NCI-H226 (cell line): ENCODE measurements at places on chromosomes 1 and 21.

DNA sequence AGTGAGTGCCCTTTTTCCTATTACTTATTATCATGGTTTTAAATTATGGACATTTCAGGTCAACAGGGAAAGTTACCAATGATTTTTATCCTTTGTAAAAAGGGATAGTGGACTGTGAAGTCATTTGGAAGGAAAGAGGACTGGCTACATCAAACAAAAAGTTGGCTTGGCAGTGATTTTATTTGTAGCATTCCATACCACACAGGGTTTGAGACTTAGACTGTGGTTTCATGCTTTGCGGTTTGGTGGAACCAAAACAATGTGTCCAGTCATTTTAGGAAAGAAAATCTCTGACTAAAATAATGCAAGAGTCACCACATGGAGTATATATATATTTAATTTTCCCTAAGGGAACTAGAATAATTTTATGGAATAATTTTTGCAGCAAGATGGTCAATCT is 239.5 kb downstream of the HMCN1 start:
- peak; percentile 62 for DNase-seq

GRCh38 chr21:40047211-40047610 is 180.0 kb downstream of the PCP4 start:
- DNase-seq, result no peak

DNA sequence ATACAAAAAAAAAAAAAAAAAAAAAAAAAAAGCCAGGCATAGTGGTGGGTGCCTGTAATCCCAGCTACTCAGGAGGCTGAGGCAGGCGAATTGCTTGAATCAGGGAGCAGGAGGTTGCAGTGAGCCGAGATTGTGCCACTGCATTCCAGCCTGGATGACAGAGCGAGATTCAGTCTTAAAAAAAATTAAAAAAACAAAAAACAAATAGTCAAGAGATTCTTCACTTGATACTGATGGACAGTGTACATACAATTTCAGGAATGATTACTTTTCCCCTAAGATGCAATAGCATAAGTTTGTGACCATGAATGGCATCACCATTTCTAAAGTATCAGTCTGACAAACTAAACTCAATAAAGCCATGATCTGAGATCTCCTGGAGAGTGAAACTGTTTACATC is 60.8 kb upstream of the IVNS1ABP start:
- no peak for DNase-seq

DNA sequence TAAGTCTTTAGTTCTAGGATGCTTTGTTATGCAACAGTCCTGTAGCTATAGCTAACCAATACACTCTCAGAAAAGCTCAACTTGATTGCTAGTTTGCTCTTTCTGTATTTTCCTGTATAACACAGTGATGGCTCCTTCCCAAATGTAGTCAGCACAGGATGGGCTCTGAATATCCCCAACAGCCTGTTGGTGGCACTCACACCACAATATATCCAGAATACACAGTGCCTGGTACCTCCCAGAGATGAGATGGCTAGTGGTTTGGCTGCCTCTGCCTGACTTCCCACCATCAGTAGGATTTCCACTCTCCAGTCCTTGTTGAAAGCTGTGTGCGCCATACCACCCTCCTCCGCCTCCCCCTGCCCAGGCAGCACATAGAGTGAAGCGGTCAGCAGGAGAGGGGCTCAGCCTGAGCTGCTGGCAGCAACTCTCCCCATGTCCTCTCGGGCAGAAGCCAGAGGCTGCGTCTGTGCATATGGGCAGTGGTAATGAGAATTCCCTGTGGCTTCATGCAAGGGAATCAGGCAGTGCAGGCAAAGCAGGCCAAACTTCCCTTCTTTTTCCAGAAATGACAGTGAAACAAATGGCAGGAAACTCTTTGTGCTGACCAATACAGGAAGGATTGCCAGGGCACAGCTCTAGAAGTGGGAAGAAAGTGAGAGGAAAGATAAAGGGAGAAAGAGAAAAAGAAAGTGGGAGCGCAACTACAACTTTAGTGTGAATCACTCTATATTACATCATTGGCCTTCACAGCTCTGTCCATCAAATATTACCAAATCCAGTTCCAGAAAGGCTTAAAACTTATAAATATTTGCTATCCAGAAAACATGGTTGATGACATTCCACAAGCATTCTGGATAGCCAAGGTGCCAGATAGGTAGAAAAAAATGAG is 49.7 kb downstream of the LMX1A start:
- DNase-seq, result no peak

DNA sequence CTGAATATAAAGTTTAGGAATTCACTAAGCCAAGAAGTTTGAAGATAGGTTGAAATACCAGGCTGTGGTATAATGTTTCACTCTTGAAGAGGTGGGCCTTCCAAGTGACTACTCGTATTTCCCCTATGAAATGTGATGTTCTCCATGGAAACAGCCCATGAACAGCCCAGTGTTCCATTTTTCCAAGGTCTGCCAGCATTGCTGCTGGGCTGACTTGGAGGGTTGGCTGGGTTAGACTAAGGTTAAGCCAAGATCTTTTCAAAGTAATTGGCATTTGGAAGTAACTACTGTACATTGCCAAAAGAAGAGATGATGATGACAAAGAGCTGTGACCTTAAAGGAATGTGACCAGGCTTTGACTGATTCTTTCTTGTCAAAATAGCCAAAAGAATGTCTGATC is 73.8 kb downstream of the RPE65 start:
- no peak for DNase-seq

DNA sequence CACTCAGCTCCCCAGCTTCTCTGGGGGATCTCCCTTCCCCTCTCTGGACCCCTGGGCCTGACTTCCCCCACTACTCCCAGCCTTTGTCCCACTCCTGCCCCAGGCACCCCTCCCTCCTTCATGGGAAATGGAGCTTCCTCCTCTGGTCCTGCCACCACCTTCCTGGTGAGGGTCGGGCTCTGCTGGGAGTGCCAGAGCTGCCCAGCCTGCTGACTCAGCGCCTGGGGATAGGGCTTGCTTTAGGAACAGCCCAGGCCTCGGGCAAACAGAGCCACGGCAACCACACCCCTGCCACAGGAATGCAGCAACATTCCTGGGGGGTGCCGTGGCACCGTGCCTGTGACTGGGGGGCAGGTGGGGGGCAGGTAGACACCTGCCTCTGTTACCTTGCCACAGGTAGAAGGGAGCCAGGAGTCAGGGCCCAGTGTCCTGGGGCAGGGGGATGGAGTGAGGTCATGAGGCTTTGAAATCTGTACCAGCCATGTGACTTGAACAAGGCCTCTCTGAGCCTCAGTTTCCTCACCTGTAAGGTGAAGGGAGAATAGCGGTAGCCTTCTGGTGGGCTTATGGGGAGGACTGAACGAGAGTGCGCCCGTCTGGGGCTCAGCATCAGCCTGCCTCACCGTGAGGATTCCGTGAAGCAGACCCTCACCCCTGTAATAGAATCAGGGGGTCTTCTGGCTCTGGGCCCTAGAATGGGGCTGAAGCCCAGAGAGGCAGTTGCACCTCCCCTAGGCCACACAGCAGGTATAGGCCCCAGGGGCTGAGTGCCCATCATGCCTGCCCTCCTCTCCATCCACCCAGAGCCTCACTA is 17.8 kb upstream of the EPHA2 start:
- peak; percentile 99 for DNase-seq

DNA sequence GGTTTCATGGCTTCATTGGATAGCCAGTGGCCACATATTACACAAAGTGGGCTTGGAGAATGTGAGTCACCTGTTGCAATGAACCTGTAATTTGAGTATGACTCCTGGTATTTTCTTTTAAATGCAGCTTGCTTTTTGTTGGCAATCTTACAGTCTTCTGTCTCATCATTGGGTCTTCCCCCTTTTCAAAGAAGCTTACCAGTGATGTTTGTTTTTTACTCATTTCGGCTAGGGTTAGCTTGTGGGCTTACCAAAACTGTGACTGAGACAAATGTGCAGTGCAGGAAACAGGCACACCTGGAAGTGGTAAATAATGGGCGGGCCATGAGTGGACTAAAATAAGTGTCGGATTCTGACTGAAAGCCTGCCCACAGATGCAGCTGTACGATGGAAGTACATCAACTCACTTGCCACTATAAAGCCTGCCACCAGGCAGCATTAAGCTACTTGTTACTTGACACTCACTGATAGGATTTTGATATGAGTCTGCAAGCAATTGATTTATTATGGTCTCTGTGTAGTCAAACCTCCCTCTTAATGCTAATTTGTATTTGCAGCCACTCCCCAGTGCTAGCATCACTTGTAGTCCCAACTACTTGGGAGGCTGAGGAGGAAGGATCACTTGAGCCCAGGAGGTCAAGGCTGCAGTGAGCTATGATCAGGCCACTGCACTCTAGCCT is 4.2 kb downstream of the HHAT start:
- no peak for DNase-seq

DNA sequence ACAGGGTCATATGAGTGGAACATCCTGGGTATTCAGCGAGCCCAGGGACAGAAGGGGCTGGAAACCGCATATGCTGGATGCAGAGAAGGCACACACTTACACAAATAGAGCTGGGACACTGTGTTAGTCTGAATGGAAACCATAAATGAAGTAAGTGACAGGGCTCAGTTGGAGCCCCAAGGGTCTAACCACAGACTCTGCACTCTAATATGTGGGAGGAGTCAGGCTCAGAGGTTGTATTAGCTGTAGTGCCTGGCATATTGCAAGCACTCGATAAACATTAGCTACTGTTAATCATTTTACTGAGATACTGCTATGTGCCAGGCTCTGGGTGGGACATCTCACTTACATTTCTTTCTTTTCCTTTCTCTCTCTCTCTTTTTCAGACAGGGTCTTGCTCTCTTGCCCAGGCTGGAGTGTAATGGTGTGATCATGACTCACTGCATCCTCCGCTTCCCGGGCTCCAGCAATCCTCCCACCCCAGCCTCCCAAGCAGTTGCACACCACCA is 6.5 kb upstream of the OLIG1 start:
- DNase-seq, result no peak

DNA sequence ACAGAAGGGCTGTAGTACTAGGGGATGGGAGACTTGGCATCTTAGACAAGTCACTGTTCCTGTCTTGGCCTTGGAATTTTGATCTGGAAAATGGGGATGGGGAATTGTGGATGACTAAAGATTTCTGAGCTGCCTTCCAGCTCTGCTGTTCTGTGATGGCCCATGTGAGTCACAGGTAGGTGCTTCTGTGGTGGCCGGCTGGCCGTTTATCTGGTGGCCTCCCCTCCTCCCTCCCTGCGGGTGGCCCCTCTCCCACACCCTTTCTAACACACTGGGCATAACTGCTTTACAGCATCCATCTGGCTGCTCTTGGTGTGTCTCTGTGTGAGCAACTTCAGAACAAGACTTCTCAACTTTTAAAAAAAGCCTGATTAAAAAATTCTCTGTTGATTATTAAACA is 35.9 kb downstream of the KCNA2 start:
- no peak for DNase-seq

DNA sequence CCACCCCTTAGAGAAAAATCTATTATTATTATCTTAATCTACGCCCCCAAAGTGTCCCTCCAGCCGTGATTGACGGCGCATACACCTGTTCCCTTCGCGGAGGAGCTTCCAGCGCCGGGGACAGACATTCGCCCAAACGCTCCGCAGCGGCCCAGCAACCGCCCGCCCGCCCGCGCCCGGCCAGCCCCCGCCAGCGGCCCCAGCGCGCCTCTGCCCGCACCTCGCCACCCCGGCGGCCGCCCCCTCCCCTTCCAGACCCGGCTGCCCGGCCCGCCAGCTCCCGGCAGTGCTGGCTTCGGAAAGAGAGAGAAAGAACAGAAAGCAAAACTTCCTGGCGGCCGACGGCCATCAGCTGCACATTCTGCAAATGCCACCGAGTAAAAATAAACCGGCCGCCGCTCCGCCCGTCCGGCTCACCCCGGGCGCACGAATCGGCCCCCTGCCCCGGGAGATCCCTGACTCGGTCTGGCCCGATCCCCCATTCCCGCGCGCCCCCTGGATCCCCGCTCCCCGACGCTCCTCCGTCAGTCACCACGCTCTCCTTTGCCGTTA is 1.6 kb downstream of the CASZ1 start:
- DNase-seq, result no peak

DNA sequence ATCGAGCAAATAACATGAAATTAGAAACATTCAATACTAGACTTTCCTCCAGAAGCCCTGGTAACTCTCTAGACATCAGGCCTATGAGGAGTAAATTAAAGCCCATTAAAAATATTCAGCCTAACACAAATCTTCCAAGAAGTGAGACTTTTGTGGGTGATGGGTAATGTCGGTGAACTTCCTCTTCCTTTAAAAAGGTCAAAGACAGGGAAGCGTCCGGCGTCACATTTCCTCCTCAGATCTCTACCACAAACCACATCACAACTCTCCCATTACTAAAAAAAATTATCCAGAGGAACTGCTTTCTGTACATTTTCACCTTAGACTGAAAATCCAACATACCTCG is 1.4 kb downstream of the EIF4G3 start:
- DNase-seq, result peak; percentile 12

- DNase-seq, result no peak
These were observed 42.4 kb upstream of the GADD45A start for GRCh38 chr1:67642629-67643028.

- DNase-seq, result no peak
These were observed 786.6 kb upstream of the RGS18 start for GRCh38 chr1:191371626-191372025.

DNA sequence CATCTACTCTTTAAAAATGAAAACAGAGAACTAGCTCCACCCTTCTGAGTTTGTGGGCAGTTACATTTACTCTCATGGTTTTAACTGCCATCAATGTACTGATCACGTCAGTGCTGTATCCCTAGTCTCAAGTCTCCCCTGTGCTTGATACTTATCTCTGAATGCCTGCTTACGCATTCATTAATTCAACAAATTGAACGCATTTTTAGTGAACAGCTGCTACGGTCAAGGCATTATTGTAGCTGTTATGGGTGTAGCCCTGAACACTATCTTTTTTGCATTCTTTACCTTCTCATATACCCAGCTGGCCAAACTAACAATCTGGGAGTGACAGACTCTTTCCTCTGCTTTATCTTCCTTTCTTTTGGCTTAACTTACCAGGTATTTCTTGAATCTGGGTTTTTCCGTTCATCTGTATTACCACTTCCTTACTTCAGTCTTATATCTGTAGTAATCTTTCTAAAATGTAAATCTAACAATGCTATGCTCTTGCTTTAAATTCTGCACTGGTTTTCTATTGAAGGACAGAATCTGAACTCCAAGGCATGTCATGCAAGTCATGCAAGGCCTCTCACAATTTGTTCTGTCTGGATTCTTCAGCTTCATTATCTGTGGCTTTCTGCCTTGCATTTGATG is 33.3 kb downstream of the SMG7 start:
- no peak for DNase-seq

DNA sequence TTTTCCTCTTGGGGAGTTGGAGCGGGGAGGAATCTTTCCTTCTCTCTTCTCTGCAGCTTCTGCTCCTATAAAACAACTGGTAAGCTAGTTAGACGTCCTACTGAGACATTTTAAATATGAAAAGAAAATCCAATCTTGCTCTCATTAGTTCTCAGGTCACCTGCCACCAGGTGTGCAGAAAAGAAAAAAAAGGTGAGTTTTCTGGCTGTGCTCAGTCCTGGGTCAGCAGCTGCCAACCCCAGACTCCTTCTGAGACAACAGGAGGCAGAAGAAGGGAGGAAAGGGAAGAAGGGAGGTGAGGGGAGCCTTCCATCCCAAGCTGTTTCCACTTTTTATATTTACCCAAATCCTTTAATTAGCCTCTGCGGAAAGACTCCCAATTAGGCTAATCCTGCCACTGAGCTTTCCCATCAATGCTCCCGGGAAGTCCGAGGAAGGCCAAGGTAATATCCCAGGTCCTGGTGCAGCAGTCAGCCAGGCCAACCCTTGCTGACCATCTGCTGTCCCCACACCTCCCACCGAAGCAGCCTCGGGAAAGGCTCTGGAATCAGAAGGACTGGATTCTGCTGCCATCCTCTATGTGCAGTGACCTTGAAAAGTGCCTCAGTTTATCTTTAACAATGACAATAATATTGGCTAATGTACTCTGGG is 33.4 kb downstream of the GLIS1 start:
- DNase-seq, result no peak

GRCh38 chr1:23428136-23428905 is 3.8 kb upstream of the TCEA3 start:
- no peak for DNase-seq
